Lung (tissue), 17 donors: ENCODE measurements at places on chromosomes 6 and 20. TPM values are rescaled to one million over a fixed set of nuclear protein-coding genes. Genes with fewer than 3 reads are reported as not detected.
A peak's percentile ranks its signal among the peaks of the same experiment; 100 is the strongest.

Gene FERMT1
- 0.98 TPM for polyA plus RNA-seq

Gene HSPA12B
- polyA plus RNA-seq, result 16.8 TPM

GRCh38 chr6:55882718-55883569 is 7.6 kb upstream of the BMP5 start:
- peaks cover 9% of the 10 kb centered on the region for H3K4me1 ChIP-seq
- peak overlapping the region; percentile 9 for H3K27ac ChIP-seq
- H3K36me3 ChIP-seq, result no peaks in the 10 kb centered on the region
- no peak for DNase-seq
- H3K4me3 ChIP-seq, result no peak overlapping the region
- H3K27me3 ChIP-seq, result no peaks in the 10 kb centered on the region

Gene FAM209B
- 1.3 TPM for polyA plus RNA-seq

GRCh38 chr6:44933108-44933507 is 395.0 kb upstream of the RUNX2 start:
- no peak overlapping the region for H3K4me3 ChIP-seq
- DNase-seq, result no peak
- no peaks in the 10 kb centered on the region for H3K4me1 ChIP-seq
- no peaks in the 10 kb centered on the region for H3K36me3 ChIP-seq
- no peak overlapping the region for H3K27ac ChIP-seq
